Inflammatory macrophage (primary cell): ENCODE measurements at places on chromosomes 6 and 20.
A peak's percentile ranks its signal among the peaks of the same experiment; 100 is the strongest.

DNA sequence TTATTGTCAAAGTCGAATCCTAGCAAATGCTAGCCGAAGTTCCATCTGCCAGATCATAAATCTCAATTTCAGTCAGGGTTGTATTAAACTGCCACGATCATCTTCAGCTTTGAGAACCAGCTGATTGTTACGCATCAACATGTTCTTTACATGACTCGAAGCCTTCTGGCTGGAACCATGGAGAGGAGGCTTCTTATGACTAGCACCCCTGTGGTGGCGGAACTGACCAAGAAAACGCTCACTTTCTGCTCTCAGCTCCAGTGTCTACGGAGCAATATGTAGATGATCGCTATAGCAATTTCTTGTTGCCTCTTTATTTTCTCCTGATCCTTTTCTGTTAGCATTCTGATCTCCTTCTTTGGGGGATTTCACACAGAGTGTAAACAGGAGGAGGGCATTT is 479.4 kb upstream of the SLC35B3 start:
- no peak for DNase-seq

DNA sequence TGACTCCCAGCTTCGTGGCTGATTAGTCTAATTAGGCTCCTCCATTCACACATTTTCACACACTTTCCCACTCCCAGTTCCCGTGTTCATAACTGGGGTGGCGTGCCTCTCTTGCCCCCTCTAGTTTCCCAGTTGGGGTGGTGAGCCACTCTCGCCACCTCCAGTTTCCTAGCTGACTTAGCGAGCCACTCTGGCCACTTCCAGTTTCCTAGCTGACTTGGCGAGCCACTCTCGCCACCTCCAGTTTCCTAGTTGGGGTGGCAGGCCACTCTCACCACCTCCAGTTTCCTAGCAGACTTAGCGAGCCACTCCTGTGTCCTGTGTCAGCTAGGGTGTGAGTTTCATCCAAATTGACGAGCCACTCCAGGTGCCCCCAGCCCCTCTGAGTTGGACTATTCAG is 7.4 kb upstream of the GMPR start:
- DNase-seq = peak; percentile 77

DNA sequence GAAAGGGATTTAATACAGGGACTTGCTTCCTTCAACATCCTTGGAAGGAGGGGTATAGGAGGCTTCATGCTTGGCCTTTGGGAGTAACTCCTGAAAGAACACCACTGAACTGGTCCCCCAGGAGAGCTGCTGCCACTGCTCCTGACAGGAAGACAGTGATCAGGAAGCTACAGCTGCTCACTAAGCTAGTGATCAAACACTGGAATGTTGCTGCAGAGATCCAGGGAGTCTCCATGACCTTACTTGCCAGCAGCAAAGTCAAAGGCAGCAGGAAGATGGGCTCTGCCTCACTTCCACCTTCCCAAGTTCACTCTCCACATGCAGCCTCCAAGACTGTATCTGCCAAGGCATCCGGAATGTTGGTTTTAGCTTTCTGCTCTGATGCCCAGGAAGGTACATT is 31.8 kb downstream of the PIM1 start:
- no peak for DNase-seq

- no peak for DNase-seq
Measured at GRCh38 chr6:156595476-156595875, 181.7 kb upstream of the ARID1B start.

- DNase-seq = peak; percentile 61
Measured at GRCh38 chr6:159943101-159943632, 25.7 kb upstream of the IGF2R start.

DNA sequence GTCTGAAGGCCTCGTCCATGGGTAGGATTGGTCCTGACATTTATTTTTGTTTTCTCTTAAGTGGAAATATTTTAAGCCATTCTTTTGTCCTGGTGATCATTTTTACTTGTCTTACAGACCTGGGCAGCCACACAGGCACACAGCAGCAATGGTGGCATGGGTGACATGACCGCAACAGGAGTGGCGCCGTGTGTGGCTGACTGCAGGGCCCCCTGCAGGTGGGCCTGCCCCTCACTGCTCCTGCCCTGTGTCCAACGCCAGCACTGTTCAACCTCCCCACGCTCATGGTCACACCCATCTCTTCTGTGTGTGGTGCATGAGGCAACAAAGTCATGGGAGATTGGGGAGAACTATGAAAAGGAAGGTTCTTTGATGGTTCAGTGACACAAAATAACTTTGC is 151.9 kb downstream of the MYLK4 start:
- DNase-seq = no peak
